ENCODE measurements at places on chromosomes 13 and 19.

DNA sequence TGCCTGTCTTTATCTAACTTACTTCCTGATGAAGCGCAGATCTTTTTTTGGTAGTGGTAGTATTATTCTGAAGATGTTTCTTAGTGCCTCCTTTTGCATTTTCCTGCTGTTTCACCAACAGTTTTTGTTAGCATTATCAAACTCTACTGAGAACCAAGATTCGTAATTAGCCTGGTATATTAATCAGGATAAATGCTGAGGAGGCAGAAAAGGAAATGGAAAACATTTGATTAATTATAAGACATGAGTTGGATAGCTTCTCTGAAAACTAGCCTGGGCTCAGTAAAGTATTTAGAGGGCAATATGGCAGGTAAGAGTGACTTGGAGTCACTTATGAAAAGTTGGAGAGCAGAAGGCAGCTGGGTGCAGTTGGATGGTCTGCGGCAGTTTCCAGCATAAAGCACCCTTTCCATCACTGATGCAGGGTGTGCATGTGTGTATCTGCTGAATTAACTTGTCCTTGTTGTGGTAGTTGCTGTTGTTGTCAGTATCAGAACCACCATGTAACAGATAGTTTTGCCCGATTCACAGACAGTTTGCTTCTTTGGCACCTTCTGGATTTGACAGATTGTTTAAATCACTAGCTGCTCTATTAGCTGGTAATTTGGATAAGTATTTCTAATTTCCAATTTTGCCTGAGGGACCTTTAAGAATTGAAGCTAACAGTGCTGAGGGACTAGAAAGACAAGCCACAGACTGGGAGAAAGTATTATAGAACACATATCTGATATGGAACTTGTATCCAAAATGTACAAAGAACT lies 6.9 kb upstream of the TNFRSF19 start:
- DNase-seq: no peak

DNA sequence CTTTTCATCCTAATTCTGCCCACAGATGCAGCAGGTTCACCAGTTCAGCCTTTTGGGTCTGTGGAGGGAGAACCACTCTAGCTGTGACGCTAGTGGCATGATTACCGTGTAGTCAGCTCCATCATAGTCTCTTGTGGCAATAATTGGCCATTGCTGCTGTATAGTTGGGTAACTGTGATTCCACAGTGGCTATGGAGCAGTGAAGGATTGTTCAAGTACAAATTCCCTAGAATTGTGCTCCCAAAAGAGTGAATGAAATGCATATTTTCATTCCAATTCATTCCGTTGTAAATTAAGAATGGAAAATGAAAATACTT lies 856 bp downstream of the TEX26 start:
- DNase-seq: no peak

DNA sequence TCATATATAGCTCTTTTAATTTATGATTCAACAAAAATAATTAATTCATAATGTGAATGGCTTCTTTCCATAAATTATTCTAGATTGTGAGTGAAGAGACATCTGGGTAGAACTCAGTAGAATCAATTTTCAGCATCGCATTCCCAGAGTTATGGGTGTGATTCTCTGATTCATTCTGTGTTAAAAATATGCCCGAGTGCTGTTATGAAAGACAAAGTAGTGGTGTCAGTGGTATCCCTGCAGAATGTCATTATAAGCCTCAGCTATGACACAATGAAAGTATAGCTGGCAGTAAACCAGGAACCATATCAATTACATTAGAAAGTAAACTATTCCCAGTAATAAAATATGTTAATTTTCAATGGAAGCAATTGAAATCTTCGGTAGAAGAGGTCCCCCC lies 480.5 kb upstream of the SLITRK1 start:
- no peak for DNase-seq

- DNase-seq: no peak
Observed at GRCh38 chr19:10085641-10086590, at the start of gene SHFL. SHFL (plus strand) TSS chr19:10086317; CDS start chr19:10086428, 111 bp downstream.

GRCh38 chr13:27194209-27194608 lies 22.6 kb upstream of the USP12 start:
- DNase-seq: no peak

DNA sequence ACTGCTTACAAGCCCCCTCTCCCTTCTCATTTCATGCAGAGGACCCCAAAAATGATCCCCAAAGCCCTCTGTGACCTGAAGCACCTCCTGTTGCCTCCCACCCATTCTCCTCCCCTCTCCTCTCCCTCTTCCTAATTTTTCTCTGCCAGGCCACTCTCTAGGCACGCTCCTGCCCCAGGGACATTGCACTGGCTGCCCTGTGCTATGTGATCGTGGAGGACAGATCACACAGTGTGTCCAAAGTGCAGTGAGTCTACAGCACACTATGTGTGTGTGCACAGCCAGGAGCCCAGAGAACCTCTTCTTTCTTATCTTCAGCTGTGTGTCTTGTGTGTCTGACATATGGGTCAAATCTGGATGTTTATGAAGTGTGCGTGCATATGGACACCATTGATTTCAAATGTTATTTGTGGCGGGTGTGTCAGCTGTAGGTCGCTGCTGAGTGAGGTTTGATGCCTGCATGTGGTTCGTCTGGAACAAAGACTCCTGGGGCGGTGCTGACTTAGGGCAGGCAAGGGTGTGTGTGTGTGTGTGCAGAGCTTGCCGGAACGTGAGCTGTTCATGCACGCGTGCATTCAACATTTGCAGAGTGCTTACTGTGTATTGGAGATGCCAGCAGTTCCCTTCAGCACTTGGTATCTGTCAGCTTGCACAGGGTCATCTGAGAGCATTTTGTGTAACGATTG lies 2.1 kb upstream of the KLHL26 start:
- no peak for DNase-seq

GRCh38 chr19:38229585-38230073 lies 5.6 kb upstream of the DPF1 start:
- DNase-seq: no peak

DNA sequence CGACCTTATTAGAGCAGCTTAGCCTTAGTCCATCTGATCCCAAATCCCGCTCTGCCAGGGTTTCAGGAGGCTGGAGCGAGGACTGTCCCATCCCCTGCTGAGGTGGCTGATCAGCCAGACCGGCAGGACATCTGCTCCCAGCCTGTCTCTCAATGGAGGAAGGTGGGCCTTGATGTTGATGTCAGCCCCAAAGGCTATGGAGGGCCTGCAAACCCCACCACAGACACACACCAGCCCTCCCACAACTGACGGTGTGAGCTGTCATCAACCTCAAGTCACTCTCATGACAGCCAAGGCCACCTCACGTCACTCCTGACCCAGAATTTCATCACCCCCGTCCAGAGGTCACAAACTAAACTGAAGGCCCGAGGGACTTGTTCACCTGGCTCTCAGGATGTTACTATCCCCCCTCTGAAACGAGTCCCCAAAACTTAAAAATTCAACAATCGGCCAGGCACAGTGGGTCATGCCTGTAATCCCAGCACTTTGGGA lies 25.5 kb downstream of the RHPN2 start:
- no peak for DNase-seq

GRCh38 chr19:13132471-13133180 lies 14.6 kb downstream of the NACC1 start:
- DNase-seq: no peak

Data from HS-27A (cell line).